ENCODE measurements at places on chromosomes 7 and 10. TPM values are rescaled to one million over a fixed set of nuclear protein-coding genes. Genes with fewer than 3 reads are reported as not detected.

NXPH1 gene
- 3.8 TPM for total RNA-seq

CACNB2 gene
- total RNA-seq = 3.2 TPM

SPDYE8 gene
- not detected for total RNA-seq

- peaks cover 4% of the 10 kb centered on the region for H3K27me3 ChIP-seq
- peaks cover 65% of the 10 kb centered on the region for H3K4me1 ChIP-seq
- DNase-seq = no peak
- no peak overlapping the region for H3K4me3 ChIP-seq
- no peak overlapping the region for H3K27ac ChIP-seq
Observed at GRCh38 chr7:69657985-69658384, 59.7 kb downstream of the AUTS2 start.

Measured in glutamatergic neuron (in vitro differentiated cells).